ENCODE measurements at places on chromosomes 11 and 22.

- no peak for DNase-seq
These were observed 7.3 kb downstream of the PDGFB start for GRCh38 chr22:39237318-39238100.

- DNase-seq: no peak
These were observed 739 bp upstream of the C1QTNF5 start for GRCh38 chr11:119341222-119342022.

GRCh38 chr11:88131764-88132470 is 43.3 kb downstream of the RAB38 start:
- DNase-seq: no peak

DNA sequence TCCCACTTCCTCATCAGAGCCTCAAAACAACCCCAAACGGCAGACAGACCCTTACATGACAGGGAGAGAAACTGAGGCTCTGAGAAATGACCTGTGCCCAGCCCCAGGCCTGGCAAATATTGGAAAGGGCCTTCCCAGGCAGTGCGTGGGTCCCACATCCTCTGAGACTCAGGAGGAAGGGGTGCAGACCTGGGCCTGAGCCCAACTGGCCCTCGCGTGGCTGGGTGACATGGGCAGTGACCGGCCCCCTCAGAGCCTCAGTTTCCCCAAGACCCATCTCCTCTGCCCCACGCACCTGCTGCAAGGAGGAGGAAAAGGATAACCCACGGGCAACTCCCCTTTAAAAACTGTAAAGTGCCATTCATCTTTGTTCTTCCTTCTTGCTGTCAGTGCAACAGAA is 35.6 kb downstream of the ELFN2 start:
- no peak for DNase-seq

GRCh38 chr11:131254254-131254653 is 116.2 kb upstream of the NTM start:
- DNase-seq: no peak

DNA sequence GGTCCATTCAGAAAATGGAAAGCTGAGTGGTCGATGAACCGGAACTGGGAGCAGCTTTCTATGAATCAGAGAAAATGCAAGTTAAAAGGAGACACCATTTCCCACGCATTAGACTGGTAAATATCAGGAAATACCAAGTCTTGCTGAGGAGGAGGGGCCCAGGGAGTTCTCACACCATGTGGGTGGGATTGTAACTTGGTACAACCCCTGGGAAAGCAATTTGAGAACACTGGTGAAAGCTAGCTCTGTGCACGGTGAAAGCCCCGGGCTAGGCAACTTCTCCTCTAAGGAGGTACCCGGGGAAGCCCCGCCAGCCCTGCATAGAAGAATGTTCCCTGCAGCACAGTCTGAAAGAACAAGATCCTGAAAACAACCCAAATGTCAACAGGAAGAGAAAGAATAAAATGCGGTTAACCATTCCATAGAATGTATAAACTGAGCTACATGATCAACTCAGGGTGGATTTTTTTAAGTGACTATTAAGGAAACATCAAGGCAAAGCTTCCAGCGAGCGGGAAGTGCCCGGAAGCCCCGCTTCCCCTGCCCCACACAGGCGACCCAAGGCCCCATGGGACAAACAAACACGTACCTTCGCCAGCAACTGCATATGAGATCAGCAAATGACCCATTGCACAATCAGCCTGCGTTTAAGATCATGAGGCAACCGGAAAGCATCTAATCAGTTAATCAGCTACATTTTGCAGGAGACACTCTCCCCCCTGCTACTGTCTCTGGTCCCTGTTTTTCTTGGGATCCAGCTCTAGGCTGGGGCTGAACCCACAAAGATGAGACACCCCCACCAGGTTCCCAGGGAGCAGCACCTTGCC is 11.3 kb downstream of the SHANK2 start:
- no peak for DNase-seq

GRCh38 chr11:46537121-46537520 is 56.7 kb downstream of the AMBRA1 start:
- DNase-seq: no peak

GRCh38 chr11:96188243-96189006 is 154.6 kb downstream of the MAML2 start:
- no peak for DNase-seq

DNA sequence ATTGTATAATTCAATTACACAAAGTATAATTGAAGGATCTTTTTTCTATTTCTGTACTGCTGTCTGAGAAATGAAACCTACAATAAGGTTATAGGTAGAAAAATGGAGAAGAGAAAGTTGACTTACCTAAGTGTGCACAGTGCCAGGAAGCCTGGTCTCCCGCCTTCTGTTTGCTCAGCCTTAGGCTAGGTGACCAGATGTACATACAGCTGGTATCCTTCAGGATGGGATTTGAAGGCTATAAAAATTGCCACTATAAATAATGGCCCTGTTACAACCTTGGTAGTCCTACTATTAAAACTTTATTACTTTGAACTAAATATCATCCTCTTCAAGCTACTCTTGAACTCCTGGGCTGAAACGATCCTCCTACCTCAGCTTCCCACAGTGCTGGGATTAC is 19.7 kb downstream of the OR51E2 start:
- no peak for DNase-seq

DNA sequence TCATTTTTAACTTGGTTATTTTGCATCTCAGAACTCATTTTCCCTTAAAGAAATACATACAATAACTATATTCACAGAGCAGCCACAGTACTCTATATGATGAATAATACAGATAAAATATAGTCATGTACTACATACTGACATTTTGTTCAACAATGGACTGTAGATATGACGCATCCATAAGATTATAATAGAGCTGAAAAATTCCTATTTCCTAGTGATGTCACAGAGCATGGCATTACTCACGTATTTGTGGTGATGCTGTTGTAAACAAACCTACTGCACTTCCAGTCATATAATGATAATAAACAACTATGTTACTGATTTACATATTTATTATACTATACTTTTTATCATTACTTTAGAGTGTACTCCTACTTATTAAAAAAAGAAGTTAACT is 38.7 kb downstream of the NARS2 start:
- DNase-seq: no peak

DNA sequence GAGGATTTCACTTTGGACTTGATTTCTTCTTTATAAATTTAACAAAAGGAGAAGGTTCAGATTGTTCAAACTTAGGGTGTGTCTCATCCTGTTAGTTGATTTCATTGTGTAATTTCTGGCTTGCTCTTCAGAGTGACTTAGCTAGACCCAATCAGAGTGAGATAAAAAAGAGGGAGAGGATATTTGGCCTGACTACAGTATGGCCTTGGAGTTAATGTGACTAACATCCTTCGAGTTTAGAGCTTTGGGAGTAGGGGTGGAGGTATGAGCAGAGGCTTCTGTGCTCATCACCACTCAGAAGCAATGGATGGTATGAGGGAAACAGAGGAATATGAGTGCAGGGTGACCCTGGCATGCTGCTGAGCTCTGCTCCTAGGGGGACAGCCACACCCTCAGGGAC is 114.2 kb downstream of the ME3 start:
- no peak for DNase-seq

DNA sequence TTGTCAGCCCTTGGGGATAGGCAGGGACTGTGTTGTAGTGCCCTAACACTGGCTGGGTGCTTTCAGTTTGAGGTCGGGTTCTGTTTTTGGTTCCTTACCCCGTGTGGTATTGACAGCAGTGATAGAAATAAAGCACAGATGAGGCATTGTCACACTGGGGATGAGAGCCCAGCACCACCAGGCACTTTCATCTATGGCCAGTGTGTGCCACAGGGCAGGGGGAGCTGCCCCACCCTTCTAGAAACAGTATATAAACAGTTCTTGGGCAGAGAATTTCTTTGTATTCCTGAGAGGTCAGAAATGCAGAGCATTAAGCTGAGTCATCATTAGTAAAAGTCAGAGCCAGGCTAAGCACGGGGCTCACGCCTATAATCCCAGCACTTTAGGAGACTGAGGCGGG is 23.1 kb upstream of the CDC42EP2 start:
- DNase-seq: no peak

DNA sequence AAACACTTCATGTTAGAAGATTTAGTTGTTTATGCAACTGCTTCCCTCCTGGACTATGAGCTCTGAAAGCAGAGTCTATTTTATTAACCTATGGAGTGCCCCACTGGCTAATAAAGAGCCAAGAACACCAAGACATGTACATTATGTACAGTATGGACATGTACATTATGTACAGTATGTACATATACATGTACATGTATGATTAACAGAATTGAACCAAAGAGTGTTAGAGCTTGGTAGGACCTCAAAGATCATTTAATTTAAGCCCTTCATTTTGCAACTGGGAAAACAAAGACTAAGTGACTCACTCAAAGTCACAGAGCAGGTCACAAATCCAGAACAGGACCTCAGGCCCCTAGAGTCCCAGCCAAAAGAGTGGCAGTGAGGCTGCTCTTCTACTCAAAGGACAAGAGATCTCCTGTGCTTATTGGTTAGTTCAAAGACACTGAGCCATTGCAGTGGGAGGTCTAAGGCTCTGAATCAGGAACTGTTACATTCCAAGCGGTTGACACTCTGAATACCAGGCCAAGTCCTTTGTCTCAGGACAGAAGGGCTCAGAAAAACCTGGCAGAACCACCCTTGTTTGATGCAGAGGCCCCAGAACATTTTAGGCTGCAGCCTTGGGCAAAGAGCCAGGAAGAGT is 103.8 kb downstream of the FAM168A start:
- no peak for DNase-seq

- no peak for DNase-seq
These were observed 15.0 kb downstream of the SLC1A2 start for GRCh38 chr11:35404388-35404775.

- DNase-seq: no peak
These were observed 207.0 kb upstream of the SORL1-AS1 start for GRCh38 chr11:121659811-121660210.

DNA sequence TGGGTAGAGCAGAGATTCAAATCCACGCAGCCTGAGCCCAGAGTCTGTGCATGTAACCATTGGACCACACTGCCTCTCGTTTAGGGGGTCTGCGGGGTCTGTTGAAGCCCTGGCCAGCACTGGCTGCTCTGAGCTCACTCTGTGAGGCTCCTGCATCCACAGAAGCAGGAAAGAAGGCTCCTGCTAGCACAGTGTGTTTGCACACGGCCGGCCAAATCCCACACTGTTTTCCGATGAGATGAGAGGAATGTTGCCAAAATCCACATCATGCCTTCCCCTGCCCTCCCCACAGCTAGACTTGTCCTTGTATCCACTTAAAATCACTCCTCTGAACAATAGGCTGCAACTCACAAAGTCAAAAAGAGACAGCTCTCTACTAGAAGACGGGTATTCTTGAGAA is 10.6 kb upstream of the SLC22A12 start:
- no peak for DNase-seq

- no peak for DNase-seq
These were observed 29.2 kb downstream of the CPT1A start for GRCh38 chr11:68812526-68812925.

- DNase-seq: no peak
These were observed 265.4 kb downstream of the MIAT start for GRCh38 chr22:26922806-26923205.

DNA sequence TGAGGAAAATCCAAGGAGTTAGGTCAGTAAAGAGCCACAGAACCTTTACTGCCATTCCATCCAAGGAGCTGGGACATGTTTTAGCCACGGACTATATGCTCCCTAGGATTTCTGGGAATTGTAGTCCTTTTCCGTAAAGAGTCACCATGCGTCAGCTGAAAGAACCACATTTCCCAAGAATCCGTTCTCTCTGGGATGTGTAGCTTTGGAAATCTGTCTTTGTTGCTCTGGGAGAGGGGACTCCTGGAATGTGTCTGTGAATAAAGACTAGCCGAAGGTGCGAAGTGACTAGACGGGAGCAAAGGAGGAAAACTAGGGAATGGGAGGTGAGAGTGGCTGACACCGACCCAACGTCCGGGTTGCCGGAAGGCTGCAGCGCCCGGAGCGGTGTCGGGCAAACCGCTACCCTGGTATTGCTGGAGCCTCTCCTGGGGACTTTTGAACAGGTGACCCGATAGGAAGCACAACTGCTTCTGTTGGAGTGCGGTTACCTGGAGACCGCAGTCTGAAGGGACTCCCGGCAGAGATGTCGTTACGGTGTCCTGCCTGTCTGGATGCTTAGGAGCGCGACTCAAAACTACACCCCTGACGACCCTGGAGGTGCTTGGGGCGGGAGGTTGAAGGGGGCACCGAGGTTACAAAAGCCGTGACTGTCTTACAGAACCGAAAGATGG is at the start of gene IFTAP:
Gene IFTAP (plus strand): TSS at position 187 of the 674 bp plus-strand sequence. CDS start 15,602 bp downstream, outside the sequence.
- DNase-seq: no peak

- DNase-seq: no peak
These were observed 38.5 kb upstream of the NFRKB start for GRCh38 chr11:129933891-129934290.

DNA sequence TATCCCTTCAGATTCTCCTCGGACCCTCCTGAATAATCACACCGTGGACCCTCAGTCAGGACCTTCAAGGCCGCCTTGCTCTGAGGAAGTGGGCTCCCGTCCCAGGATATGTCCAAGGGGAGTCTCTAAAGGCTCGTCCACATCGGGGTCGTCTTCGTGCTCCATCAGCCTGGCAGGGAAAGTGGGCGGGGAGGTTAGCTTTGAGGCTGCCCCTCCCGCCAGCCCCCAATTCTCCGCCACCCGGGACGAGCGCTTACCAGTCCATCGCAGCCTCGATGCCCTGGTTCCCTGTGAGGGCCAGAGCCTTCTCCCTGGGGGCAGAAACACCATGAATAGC is 472 bp downstream of the UBXN1 start:
- no peak for DNase-seq

- DNase-seq: no peak
These were observed 1029.1 kb downstream of the BRD1 start for GRCh38 chr22:48798281-48799226.

DNA sequence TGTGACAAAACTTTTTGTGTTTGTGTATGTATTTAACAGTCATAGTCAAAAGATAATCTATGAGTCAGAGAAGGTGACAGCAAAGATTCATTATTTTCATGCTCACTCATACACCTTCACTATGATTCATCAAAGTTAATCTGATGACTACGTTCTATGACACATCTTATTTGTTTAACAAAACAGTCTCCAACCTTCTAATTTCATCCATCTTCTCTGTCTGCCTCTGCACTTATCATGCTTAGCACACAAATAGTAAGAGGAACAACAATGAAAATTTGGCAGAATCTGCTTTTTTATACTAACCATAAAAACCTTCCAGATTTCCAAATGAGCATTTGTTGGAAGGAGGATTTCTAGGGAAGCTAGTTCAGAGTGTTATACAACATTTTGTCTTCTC is 568.9 kb downstream of the LUZP2 start:
- DNase-seq: no peak

GRCh38 chr22:31124811-31125465 is 2.2 kb downstream of the INPP5J start:
- DNase-seq: no peak

GRCh38 chr11:93370260-93370659 is 39.7 kb downstream of the DEUP1 start:
- DNase-seq: no peak

- no peak for DNase-seq
These were observed 476.4 kb downstream of the MIAT start for GRCh38 chr22:27133681-27134314.

DNA sequence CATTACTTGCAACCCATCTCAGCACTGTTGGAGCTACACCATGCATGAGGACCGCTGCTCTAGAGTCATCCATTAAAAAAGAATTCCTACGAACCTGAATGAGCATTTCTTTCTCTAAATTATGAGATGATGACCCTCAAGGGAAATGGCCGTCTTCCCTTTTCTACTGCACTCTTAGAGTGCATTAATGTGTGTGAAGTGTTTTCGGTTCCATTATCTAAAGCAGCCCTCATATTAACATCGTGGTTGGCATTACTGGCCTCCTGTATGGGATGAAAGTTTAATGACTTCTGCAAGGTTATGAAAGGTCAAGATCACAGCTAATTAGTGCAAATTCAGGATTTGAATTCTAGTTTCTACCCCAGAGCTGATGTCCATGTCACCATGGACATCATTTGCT is 16.7 kb downstream of the CD44 start:
- no peak for DNase-seq

All from activated T-cell treated with anti-CD3 and anti-CD28 coated beads for 1 hour (primary cell).